Activated T-cell treated with anti-CD3 and anti-CD28 coated beads for 24 hours (primary cell): ENCODE measurements at places on chromosomes 6 and 20.
A peak's percentile ranks its signal among the peaks of the same experiment; 100 is the strongest.

- DNase-seq = no peak
Observed at GRCh38 chr6:143346004-143346403, 104.5 kb downstream of the ADAT2 start.

- no peak for DNase-seq
Observed at GRCh38 chr6:147531321-147531720, 22.8 kb downstream of the SAMD5 start.

- DNase-seq = no peak
Observed at GRCh38 chr6:170037541-170038250, 253.2 kb downstream of the DLL1 start.

DNA sequence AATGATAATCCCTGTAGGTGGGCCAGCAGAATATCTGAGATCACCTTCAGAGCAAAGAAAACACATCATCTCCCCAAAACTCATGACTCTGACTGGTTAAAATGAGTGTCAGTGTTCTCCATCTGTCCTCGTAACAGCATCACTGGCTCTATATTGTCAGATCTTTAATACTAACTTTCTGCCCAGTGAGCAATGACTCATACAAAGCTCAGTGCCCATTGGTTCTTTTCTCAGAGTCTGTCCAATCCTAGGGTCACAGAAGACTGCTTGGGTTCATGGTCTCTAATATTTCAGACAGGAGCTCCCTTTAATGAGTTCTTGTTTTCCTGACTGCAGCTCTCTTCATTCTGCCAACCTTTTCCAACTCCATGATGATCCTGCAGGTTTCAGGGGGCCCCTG, 36.4 kb downstream of the HLA-DPB1 start:
- DNase-seq = no peak

- no peak for DNase-seq
Observed at GRCh38 chr20:43549416-43550065, 9.3 kb upstream of the SGK2 start.

GRCh38 chr20:38460040-38460623, 12.5 kb upstream of the RALGAPB start:
- no peak for DNase-seq

DNA sequence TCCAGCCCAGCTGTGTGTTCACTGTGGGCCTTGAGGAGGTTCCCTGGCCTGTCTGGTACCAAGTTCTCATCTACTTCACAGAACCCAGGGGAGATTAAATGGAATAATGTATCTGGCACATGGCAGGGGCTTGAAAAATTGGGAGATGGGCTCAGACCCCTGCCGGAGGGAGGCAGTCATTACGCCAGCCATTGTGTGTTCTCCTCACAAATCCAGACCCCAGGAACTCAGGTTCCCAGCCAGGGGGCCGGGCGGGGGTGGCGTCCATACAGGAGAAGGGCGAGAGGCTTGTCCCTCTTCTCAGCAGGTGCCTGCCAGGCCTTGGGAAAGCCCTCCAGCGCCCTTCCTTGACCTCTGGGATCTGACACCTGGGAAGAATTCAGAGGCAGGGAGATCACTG, 8.1 kb downstream of the NOL4L start:
- no peak for DNase-seq

DNA sequence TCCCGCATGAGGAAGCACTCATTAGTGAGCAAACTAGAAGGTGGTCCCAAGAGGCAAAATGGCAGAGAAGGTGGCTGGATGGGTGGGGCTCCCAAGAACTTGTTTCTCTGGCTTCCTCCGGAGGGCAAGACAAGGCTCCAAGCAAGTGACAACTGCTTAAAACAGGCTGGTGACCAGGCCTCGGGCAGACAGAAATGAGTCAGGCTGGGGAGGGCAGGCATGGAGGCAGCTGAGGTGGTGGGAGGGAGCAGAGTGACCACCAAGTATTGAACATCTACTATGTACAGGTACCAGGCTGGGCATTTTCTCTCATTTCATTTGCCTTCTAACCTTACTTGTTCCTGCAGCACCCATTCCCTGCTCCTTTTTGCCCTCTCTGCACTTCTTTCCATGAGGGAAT, 33.4 kb downstream of the TNXB start:
- DNase-seq = no peak

DNA sequence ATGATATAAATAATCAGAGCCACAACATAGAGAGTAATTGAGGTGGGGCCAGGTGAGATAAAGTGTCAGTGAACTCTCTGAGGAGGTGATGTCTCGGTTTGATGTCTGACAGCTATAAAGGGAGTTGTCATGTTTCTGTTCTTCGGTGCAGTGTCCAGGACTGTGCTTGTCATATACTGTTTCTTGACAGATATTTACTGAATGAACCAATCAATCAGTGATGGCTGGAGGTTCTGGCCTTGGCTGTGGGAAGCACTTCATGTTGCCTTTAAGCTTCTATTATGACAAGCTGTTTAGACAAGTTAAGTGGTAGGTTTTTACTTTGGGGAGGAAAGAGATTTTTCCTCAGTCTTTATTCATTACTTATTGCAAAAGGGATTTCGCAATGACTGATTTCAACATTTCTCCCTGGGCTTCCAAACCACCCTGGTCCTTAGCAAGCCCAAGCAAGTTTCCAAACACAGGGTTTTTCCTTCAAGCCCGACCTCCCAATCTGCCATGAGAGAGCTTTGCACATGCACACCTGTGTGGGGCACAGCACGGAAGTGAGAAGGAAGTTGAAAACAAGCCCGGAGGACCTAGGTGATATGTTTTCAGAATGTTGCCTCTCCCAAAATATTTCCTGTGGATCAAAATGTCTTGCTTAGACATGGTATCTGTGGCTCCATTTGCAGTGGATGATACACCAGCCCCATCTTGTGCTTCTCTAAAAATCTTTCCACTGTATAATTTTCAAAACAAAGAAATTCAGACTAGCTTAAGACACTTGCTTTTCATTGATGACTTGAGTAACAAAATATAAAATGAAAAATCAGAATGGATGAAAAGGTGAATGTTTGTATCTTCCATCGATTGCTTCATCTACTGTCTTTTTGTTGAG, 567.3 kb upstream of the BTBD3 start:
- DNase-seq = no peak

DNA sequence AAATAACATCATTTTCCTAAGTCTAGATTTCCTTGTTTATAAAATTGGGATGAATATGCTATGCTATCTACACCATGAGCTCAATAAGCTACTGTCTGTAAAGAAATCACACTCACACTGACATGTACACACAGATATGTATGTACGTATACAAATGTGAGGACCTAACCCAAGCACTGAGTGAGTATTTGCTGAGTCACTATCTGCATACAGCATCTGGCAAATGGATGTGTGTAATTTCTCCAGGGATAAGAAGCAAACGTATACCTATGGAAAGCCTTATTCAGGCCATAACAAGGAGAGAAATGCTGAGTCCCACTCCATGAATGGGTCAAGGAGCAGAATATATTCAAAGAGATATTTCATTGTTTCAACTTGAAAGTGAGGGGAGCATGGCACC, 153.9 kb downstream of the LPA start:
- DNase-seq = no peak

- DNase-seq = no peak
Observed at GRCh38 chr6:140744659-140745320, 1370.3 kb upstream of the CITED2 start.

DNA sequence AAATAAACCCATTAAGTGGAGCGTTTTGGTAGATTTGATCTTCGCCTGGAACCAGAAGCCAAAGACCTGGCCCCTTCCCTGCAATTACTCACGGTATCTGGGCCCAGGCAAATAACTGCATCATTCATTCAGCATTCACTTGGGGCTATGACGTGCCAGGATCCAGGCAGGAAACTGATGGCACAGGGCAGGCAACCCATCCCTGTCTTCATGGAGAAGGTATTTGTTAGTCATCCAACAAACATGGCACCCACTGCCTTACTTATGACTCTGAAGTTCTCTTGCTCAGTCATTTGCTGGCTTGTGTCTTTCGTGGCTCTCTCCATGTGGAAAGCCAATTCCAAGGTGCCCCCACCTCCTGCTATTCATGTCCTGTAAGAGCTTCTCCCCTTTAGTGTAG, 232.4 kb downstream of the BMP7 start:
- DNase-seq = no peak

DNA sequence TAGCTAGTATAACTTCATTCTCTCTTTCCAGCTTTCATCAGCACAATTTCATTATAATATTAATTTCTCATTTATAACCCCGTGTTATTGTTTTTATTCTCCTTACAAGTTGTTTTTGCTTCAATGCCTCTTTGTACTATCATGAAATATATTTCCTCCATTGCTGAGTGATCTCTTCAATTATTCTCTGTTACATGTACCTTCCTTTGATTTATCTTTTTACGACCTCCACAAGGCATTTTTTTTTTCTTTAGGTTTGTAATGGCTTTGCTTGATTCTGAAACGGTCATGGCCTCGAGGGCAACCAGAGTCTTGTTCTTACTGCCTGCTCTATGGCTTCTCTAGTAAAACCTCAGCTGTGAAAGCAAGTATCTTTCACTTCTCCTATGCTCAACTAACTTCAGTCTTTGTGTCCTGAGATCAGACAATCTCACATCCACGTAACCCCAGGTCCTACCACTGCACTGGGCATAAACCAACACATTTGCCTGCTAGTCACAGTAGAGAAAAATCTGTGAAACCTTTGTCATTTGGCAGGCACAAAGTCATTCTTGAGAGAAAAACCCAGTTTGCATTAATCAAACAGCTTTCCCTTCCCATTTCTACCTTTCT, 119.9 kb downstream of the UST start:
- no peak for DNase-seq

GRCh38 chr20:7716286-7716972, 223.8 kb downstream of the HAO1 start:
- DNase-seq = no peak

GRCh38 chr6:67663105-67663895, 971.8 kb upstream of the ADGRB3 start:
- no peak for DNase-seq

GRCh38 chr6:20692023-20692422, 157.8 kb downstream of the CDKAL1 start:
- DNase-seq = no peak

DNA sequence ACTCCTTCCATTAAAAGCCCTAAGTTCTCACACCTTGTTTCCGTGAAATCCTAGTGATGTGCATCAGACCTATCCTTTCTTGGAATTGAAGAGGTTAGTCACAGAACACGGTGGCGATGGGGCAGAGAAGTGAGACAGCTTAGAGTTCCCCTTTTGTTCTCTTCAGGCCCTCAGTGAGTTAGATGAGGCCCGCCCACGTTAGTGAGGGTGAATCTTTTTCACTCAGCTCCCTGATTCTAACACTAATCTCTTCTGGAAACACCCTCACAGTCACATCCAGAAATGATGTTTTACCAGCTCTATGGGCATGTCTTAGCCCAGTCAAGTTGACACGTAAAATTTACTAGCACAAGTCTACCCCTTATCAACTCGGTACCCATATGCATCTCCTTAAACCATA, 172.7 kb upstream of the NOX3 start:
- DNase-seq = peak; percentile 7

GRCh38 chr20:31713312-31714273, 9.1 kb downstream of the BCL2L1 start:
- no peak for DNase-seq

- no peak for DNase-seq
Observed at GRCh38 chr6:19991176-19991575, 154.0 kb downstream of the ID4 start.

DNA sequence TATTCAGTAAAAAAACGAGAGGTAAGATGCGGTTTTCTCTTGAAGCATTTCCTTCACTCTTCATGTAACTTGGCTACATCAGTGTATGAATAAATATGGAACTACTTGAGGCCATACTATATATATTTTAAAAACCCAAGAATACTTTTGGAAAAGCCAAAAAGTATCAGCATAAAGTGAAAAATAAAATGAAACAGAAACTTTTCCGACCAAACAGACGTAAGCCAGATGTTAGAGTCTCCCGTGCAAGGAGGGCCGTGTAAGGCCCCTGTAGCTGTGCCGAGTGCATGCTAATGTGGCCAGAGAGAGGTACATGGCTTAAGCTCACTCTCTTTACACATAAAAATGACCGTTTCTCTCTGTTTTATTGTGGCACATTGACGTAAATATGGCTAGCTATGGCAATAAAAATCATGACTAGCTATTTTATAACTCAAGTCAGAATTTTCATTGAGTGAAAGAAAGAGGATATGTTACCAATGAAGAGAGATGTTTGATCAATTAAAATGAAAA, 140.1 kb upstream of the GMDS start:
- DNase-seq = no peak

GRCh38 chr6:30997301-30997700, 13.0 kb upstream of the MUC22 start:
- DNase-seq = no peak

- no peak for DNase-seq
Observed at GRCh38 chr20:18007534-18008292, 38.9 kb downstream of the MGME1 start.

- no peak for DNase-seq
Observed at GRCh38 chr6:42197555-42198362, 3.0 kb upstream of the GUCA1B start.

DNA sequence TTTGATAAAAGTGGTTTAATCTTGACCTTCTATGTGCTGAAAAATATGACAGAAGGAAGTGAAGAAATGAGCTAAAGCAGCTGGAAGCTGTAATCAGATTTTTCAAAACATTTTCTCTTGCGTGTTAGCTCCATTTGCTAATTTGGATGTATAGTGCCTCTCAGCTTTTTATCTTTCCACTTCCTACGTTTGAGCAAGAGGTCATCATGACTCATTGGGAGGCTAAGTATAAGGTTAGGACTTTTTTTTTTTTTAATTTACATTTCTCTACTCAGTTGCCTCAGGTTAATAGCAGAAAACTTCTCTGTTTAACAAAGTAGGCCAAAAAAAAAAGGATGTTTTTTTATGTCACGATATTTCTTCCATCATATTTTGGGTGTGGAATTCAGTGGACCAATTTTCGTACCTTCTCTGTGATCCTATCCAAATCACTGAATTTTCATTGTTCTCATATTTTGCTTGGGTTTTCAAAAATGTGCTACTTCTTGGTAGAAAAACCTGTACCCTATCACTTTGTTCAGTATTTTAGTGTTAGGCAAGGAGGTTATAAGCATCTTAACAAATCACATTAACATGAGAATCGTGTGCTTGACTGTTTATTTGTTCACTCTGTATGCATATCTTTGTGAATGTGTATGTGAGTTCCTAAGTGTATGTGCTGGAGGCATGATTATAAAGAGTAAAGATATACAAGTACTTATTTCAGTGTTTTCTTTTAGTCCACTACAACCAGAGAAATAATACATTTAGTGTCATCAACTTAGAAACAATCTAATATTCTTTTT, 1028.3 kb upstream of the EYS start:
- no peak for DNase-seq
